ENCODE measurements at places on chromosomes 2 and 18. TPM values are rescaled to one million over a fixed set of nuclear protein-coding genes. Genes with fewer than 3 reads are reported as not detected.

The RGPD4 gene
- total RNA-seq, result not detected

The ABHD1 gene
- 0.22 TPM for total RNA-seq

The CREG2 gene
- total RNA-seq, result not detected

The SPAG16 gene
- 13.1 TPM for total RNA-seq

The INPP5D gene
- total RNA-seq, result 3.0 TPM

The FAM110C gene
- total RNA-seq, result 2.6 TPM

The CCDC68 gene
- total RNA-seq, result not detected

The SLC66A3 gene
- 4.2 TPM for total RNA-seq

The SLC5A7 gene
- not detected for total RNA-seq

The ALPI gene
- total RNA-seq, result not detected

The GAL3ST2 gene
- total RNA-seq, result 5.3 TPM

The RAB31 gene
- total RNA-seq, result 8.1 TPM

The DYNAP gene
- not detected for total RNA-seq

GRCh38 chr2:36461039-36461681, 105.6 kb downstream of the CRIM1 start:
- peak; percentile 90 for DNase-seq

DNA sequence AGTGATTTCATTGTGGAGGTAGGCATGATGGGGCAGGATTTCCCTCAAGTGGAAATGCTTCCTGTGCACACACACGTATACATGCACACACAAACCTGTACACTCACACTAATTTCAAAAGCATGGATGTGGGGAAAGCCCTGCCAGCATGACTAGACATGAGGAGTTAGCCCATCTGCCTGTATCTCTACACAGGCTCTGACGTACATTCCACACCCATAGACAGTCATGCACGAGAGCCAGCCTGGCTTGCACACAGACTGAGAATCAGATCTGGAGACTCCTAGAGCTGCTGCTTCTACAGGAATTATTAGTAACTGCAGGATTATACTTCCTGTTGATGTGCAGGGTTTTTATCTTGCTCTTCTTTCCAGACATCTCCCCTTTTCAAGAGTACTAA, 27.3 kb upstream of the NFU1 start:
- no peak for DNase-seq

DNA sequence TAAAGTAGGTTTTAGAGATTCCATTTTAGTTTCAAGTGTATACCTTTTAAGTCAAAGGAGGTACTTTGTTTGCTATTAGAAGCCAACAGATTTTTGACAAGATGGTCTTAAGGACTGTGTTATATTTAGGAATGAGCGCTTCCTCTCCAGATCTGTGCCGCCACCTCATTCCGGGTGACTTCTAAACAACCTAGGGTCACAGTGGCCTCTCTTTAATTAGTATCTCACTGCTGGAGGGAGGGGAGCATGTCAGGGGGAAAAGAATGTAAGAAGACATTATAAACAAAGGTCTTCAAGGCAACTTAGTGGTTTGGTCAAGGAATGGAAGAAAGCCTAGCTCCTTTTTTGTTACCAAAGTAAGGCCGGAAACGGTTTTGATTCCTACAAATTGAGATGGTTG, 67.0 kb downstream of the RBMS1 start:
- DNase-seq, result peak; percentile 41

- DNase-seq, result no peak
Observed at GRCh38 chr18:48037481-48038271, 107.2 kb upstream of the SMAD2 start.

- DNase-seq, result peak; percentile 58
Observed at GRCh38 chr2:32632089-32632488, 4.2 kb downstream of the TTC27 start.

GRCh38 chr18:70221156-70221914, 15.8 kb upstream of the RTTN start:
- DNase-seq, result peak; percentile 85

GRCh38 chr2:201433394-201433995, 17.8 kb downstream of the TRAK2 start:
- DNase-seq, result no peak

GRCh38 chr18:35707247-35707646, 125.7 kb downstream of the GALNT1 start:
- DNase-seq, result no peak

- no peak for DNase-seq
Observed at GRCh38 chr2:11534071-11534745, 363 bp downstream of the GREB1 start.

GRCh38 chr18:61784834-61785233, 108.0 kb downstream of the RNF152 start:
- no peak for DNase-seq

DNA sequence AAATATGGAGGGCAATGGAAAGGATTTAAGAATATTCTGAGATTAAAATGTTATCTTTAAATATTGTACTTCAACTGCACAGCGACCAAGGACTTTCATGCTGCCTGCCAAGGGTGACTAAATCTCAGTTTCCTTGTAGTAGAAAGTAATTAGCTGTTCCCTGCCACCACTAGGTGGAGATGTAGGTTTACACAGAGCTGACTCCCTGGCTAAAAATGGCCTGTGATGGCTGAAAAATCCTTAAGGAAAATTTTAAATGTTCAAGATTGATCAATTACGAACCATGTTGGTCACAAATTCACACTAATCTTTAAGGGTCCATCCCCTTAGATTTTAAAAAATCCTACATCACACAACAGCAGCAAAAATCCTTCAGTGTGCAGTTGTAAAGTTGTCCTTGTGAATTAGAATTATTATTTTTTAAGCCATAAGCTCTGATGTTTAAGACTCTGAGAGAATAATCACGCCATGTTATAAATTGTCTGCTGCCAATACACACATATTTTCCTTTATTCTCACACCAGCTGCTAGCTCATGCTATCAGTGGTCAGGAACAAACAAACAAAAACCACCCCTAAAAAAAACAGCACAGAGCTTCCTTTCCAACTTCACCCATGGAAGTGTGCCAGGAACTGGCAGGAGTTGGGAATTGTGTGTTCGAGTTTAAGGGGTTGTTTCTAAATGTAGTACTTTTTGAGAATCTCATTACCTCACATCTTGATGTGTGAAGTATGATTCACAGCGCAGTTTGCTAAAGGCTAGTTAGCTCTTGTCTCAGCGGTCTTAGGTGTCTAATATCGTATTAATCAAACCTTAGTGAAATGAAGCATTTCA, 399.8 kb downstream of the TMEM182 start:
- peak; percentile 64 for DNase-seq

DNA sequence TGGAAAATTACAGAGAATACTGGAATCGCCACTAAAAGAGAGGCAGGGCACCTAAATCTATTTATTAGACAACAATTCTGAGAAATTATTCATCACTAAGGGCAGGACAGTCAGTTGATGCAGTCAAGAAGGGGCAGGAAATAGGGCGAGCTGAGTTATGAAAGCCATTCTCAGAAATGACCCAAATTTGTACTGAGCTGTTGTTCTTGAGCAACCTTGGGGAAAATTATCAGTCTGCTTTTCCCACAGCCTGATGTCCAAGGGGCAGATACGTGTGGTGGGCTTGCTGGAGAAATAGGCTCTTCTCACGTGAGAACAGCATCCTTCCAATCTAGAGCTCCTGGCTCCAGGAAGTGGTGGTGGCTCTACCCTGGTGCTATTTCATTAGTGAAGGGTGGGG, 38.6 kb downstream of the STON1 start:
- DNase-seq, result no peak

DNA sequence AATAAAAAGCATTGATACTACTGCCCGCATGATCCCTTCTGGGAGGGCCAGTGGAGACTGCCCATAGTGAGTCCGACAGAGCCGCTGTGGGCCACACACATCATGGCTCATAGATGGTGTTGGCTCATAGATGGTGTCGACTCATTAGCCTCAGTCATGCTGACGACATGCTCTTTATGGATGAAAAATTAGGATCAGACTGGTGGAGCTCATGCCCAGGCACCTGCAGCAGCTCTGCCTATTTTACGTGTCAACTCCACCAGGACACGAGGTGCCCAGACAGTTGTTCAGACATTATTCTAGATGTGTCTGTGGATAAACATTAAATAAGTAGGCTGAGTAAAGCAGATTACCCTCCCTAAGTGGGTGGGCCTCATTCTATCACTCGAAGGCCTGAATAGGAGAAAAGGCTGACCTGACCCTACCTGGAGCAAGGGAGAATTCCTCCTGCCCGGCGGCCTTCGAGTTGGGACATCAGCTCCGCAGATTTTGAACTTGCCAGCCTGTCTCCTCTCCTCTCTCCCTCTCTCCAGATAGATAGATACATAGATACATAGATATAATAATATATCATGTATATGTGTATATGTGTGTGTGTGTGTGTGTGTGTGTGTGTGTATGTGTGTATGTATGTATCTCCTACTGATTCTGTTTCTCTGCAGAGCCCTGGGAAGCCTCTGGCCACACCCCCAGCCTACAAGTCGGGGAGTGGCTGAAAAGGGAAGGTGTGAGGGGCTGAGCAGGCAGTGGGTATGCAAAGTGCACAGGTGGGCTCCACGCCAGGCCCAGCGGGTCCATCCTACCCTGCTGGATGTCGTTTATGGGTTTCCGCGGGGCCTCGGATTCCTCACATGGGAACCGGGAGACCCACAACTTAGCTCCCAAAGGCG, 13.6 kb upstream of the TEX51 start:
- DNase-seq, result no peak

GRCh38 chr18:5961097-5961827, 65.9 kb upstream of the TMEM200C start:
- no peak for DNase-seq

DNA sequence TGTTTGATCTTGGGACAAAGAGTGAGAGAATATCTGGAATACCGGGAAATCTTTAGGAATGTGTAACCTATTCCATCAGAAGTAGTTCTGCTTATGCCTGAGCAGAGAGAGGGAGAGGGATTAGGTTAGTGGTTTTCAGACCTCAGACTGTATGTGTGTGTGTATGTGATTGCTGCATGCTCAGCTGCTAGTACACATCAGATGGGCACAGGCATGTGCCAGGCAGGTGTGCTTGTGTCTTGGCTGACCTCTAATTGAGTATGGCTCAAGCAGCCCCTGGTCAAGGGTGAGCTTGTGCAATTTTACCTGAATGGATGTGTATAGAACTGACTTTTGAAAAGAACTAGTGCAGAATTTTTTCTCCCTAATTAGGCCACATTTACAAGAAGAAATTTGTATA, 91.2 kb downstream of the INSIG2 start:
- DNase-seq, result no peak

DNA sequence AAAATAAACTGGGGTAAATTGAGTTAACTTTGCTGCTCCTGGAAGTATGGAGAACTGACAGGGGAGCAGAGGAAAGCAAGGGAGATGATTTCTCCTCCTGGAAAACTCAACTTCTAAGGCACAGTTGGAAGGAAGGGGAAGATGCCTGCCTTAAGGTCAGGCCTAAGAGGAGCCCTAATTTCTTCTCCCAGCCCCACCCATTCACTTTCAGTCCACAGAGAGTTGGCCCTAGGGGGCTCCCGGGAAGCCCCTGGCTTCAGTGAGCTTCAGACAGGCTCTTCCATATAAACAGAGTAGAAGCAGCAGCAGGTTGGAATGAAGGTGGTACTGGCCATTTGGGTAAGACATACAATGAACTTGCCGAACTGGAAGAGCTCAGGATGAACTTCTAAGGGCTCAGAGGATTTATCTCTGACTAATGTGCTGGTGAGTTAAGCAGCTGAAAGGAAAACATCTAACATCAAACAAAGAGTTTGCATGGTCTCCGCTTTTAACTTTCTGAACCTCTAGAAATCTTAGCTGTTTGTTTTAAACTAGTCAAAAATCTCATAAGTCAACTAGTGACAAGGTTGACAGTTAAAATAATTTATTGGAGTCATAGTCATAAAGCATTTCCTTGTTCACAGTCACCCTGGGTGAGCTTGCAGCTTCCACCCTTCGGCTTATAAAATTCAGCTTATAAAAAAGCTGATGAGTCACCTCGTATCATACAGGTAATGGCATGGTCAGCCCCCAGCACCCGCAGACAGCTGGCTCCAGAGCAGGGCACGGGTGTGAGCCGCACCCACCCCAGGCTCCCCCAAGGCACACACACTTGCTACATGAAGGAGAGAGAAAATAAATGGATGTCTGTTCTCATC, 9.8 kb downstream of the MALL start:
- peak; percentile 61 for DNase-seq

DNA sequence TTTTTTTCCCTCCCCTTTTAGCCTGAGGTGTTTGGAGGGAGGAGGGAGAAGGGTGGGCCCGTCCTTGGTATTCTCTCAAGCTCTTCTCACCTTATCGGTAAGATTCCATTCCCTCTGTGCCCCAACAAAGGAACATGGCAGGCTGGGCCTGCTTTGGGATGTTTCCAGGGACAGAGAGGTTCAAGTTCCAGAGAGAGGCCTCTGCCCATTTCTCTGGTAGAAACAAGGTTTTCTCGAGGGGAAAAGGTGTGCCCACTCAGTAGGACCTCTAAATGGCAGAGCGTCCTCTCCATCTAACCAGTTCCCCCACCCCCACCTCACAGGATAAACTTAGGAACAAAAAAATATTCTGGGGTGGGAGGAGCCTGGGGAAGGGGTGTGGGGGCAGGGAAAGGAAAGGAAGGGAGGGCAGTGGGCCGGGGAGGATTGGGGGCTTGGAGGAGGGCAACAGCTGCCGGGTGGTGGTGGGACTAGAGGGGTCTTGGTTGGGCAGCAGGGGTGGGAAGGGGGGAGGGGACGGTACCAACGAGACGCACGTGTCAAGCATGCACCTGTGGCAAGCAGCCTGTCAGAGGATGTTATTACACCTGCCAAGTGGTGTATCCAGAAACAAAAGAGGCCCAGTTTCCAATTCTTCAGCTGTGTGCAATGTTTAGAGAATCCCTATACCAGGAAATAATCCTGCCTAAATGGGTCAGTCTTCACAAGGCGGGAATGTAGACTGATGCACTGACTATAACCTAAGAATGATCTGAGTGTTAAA, 2.1 kb downstream of the PCBP1 start:
- DNase-seq, result peak; percentile 45

GRCh38 chr2:172079838-172080640, 5.3 kb upstream of the DLX1 start:
- DNase-seq, result peak; percentile 49

DNA sequence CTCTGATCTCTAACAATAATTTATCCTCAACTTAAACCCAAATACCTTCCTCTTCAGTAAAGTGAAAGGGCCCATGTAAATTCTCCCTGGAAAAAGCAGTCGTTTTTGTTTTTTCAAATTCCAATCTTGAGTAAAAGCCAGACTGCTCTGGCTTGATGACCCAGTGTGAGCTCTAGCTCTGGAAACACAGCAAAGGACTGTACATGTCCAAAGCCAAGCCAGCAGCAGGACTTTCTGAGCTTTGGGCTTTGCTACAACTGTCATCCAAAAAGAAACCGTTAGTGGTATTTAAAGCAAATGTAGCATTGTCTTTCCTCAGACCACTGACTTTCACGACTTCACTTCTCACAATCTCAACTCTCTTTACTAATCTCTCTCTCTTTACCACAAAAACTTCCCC, 25.4 kb downstream of the SH3YL1 start:
- DNase-seq, result no peak

- DNase-seq, result no peak
Observed at GRCh38 chr2:110732422-110733413, at the start of gene ACOXL. Gene ACOXL, plus strand, starts transcription at chr2:110732573. Its CDS starts 35,817 bp downstream, at chr2:110768390.

DNA sequence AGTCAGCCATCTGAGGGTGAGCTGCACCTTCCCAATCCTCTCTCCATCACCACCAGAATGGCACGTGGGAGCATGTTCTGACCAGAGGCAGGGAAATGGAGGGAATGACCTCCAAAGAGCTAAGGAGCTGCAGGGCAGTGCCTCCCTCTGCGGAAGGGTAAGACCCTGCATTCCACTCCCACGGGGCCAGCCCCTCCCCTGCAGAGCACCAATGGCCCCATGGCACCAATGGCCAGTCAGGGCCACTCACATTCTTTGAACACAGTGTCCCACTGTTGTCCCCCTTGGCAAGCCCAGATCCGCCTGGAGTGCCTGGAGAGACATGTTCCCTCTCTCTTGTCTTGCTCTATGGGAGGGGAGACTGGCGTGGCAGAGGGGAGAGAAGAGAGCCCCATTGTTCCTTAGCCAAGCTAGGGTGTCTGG, 164.4 kb downstream of the TNS1 start:
- DNase-seq, result no peak

Measured in A673 (cell line).